ENCODE measurements at places on chromosomes 11 and 22. TPM values are rescaled to one million over a fixed set of nuclear protein-coding genes. Genes with fewer than 3 reads are reported as not detected.

GRCh38 chr22:37334859-37335805, 52.8 kb downstream of the CYTH4 start:
- no peak for DNase-seq

DNA sequence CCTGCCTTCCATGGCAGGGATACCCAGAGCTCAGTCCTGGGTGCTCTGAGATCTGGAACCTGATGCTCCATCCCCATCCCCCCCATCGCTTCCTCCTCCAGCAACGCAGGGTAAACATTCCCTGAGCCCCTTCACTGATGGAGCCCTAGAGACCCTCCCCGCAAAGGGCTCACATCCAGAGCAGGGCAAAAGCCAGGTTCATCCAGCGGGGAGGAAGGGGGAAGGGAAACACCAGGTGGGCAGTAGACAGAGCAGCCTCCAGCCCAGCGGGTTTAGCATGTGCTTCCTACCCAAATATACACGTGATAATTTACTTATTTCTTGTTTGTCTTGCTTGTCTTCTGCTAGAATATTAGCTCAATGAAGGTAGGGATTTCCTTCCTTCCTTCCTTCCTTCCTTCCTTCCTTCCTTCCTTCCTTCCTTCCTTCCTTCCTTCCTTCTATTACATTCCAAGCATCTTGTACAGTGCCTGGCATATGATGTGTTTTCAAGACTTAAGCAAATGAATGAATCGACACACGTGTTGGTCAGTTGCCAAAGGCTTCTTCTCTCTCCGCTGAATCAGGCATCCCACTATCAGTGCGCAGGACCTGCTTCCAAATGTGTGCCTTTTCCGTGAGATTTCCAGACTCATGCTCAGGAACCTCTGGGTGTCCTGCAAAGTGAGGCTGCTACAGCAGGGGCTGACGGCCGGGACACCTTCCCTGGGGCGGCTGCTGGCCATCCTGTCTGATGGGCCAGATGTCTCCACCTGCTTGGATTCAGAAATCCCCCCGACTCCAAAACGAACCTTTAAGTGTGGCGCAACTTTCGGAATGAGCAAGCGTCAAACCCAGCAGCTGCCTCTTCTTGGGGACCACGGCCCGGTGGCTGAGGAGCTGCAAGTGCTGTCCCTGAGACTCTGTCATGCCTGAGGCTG, 955.1 kb downstream of the BRD1 start:
- no peak for DNase-seq

GRCh38 chr11:126328444-126328843, 24.6 kb downstream of the DCPS start:
- DNase-seq: no peak

DNA sequence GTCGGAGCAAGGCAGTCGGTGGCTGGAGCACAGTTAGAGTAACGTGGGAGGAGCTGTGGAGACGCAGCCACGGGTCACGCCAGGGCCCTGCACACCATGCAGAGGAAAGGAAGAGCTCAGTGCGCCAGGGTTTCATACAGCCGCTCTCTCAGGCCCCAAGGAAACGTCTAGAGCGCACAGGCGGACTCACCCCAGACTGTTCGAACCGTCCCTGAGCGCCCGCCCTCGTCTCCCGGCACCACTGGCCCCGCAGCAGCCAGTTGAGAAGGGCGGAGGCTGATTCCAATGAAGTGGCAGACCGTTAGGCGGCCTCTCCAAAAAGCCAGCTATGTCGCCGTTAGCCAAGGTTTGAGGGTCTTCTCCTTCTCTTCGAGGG, 483 bp upstream of the HYLS1 start:
- peak; percentile 79 for DNase-seq

DNA sequence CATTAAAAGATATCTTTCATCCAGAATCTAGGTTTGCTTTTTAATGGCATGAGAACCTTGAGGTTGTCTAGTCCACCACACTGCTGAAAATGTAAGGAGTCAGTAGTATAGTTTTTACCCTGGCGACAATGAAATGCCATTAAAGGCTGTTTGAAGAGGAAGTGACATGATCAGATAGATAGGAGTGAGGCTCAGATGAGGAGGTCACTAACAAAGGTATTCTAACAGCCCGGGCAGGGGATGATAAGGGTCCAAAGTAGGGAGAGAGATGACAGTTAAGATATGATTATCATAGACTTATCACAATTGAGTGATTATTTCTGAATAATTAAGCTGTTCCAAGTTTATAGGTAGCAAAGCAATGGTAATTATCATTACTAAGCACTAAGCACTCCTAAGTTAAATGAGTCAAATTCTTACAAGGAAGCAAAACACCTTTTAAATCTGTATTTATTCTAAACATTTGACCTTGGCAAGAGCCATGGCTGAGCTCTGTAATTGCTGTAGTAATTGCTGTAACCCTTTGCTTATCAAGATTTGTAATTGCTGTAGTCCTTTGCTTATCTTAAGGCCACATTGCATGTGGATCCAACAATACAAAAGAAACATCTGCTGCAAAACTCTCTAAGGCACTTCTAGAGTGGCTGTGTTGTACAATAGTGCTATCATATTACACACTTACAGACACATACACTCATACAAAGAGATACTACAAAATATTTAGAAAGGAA, 92.6 kb downstream of the ENTHD1 start:
- DNase-seq: no peak

HTATIP2 gene
- 18.4 TPM for polyA plus RNA-seq

CD81 gene
- 869 TPM for polyA plus RNA-seq

PATL1 gene
- polyA plus RNA-seq: 11.7 TPM

FOXR1 gene
- polyA plus RNA-seq: not detected

GDPD4 gene
- polyA plus RNA-seq: 0.52 TPM
